HL-60 (cell line): ENCODE measurements at places on chromosomes 1 and 21.

GRCh38 chr21:35427320-35428000 is 378.4 kb upstream of the RUNX1 start:
- no peak for DNase-seq

DNA sequence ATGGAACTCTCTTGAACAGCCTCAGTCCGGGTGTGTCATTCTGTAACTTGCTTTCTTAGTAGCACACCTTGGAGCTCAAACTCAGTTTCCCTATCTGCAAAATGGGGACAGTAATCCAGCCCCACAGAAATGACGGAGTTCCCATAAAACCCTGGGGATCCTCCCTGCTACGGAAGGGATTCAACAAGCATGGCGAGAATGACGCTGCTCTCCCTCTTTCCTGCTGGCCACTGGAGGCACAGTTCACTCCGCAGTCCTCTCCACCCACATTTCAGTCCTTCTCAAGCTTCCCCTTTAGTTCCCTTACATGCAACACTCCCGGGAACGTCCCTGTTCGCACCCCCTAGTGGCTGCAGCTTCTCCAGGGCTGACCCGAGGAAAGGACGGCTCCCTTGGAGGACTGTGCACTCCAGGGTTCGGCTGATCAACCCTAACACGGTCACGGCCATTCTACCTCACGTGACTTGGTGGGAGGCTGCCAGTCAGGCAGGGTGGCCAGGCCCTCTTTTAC is 20.6 kb downstream of the RUNX3 start:
- DNase-seq, result no peak

DNA sequence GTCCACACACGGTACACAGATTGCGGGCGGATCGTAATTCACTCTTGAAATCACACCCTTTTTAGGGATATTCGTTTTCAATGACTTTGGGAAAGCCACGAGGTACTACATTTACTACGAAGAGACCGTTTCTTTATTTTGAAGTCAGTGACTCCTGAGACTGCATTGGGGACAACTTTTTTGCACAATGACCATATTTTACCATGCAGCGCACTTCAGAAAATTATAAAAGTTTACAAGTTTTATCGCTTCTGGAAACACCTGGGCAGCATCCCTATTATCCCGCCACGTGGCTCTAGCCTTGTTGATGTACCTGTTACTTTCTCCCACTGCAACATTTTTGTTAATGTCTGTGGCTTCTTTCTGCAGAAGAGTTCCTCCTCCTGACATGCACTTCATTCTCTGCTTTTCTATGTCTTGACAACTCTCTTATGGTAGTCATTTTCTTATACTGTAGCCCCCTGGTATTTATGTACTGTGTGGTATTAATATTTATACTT is 1.3 kb upstream of the AKT3 start:
- DNase-seq, result no peak

DNA sequence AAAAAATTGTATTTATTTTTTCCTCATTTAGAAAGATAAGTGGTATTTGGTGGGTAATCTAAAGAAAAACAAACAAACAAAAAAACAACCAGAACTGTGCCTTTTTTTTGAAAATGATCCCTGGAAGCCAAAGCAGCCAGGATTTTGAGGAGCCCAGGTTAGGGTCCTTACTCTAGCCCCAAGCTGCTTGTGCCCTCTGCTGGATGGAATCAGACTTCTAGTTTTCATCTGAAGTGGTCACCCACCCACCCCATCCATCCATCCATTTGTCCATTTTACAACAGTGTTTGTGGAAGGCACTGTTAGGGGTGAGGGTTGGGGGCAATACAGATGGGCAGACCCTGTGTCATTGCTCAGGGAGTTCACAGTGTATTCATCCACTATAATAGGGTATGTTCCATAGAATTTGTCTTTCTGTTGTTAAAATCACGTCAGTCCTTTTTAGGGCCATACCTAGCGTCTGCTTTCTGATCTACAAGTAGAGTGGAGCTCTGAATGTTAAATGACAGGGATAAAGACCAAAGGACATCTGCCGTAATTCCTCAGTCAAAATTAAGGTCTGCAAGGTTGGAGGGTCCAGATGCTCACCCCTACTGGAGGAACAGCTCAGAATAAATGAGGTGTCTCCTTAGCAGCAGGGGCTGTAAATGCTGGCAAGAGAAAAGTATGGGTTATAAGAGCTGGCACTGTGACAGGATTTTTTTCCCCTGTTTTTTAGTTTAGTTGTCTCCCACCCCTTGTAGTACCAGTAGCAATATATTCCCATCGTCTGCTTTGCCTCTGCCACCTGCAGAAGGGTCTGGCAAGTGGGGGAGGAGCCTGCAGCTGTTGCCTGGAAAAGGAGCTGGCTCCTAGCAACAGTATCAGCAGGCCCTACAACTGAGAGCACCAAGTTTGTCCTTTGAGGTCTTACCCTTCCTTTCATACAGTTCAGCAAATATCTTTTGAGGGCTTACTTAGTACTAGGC is 3.2 kb downstream of the LRRC42 start:
- DNase-seq, result peak; percentile 44

DNA sequence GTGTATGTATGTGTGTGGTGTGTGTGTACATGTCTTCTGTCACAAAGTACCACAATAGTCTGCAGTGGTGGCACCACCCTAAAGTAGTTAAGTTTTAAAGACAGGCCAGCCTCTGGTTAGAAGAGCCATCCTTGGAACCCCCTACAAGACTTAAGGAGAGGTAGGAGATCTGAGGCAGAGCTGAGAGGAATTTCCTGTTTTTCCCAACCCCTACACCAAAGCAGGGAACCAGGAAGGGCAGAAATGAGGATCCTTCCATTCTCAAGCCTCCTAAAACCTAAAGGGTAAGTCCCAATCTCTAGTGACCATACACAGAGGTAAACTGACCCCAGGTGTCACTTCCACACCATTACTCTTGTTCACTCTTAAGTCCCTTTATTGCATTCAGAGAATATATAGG is 11.1 kb downstream of the PEA15 start:
- DNase-seq, result no peak

GRCh38 chr1:228903434-228904071 is 168.3 kb downstream of the RHOU start:
- DNase-seq, result no peak

- no peak for DNase-seq
Measured at GRCh38 chr1:228802386-228803220, 67.3 kb downstream of the RHOU start.

DNA sequence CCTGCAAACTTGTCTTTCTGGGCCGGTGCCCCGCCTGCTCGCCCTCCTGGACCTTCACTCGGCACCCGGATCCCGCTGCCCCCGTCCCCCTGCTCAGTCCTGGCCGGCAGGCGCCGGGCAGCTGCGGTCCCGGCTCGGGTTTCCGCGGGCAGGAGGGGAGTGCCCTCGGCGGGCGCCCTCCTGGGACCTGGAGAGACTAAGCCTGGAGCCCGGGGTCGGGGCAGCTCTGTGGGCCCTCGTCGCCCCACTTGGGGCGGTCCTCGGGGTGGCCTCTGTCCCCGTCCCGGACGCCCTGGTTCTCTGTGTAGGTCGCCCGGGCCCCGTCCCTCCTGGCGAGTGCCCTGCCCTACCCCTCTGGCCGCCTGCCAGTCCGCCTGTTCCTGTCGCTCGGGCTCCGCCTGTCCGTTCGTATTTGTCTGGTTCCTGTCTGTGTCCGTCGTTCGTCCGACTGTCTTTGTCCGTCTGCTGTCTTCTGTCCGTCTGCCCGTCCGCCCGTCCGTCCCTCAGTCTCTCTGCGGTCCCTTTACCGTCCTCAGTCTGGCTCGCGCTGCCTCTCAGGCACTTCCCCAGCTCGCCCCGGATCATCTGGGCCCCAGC is 490 bp downstream of the SERINC2 start:
- DNase-seq, result no peak

DNA sequence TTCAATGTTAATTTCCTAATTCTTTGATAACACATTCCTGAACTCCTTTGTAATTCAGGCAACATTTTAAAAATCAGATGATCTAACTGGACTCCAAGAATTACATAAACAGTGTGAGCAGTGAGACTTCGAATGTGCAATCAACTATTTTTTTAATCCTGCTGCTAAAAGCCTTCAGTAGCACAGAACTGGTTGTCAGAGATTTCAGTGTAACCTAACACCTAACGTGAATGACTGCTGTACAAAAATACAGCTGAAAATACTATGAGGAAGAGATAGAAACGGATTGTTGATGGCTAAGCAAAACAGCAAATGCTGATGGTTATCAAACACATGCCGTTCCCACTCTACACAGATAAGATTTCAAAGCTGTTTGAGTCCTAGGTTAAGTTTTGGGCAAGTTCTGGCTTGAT is 46.1 kb downstream of the APP start:
- no peak for DNase-seq

DNA sequence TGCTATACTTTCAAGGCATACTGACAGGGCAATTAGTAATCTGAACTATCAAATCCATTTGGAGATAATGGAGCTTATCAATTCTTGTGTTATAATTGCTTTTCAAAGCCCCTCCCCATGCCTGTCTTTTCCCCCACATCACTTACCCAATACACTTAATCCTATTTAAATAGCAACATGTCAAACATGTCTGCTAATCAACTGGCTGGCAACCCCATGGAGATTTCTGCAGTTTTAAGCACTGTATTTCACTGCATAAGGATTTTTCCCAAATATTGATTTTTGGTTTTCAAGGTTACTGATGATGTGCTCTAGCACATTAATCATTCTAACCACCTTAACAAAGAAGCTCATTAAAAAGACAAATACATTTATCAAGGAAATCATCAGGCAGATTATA is 800.3 kb downstream of the PLA2G4A start:
- no peak for DNase-seq

GRCh38 chr1:219759095-219759494 is 146.2 kb upstream of the ZC3H11B start:
- DNase-seq, result no peak

GRCh38 chr1:12548279-12548972 is 69.6 kb downstream of the DHRS3 start:
- no peak for DNase-seq

DNA sequence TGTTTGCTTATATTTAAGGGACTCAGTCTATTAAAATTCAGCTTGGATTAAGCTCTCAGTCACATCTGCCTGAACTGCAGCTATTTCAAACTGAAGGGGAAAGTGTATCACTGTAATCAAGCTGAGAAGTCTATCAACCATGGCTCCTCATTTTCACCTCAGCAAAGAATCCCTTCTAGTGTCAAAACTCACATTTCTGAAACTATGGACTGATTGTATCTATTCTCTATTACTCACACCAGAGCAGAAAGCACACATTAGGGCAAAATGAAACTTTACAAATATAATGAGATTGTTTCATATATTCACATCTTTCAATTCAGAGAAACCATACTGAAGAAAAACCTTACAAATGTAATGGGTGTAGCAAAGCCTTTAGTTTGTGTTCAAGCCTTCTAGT is 14.6 kb upstream of the C1orf146 start:
- DNase-seq, result no peak
